ENCODE measurements at places on chromosomes 12 and 14.

GRCh38 chr14:92215579-92215978 is 93.8 kb downstream of the CPSF2 start:
- DNase-seq, result no peak

- DNase-seq, result no peak
Observed at GRCh38 chr14:88048351-88048750, 43.4 kb downstream of the GPR65 start.

DNA sequence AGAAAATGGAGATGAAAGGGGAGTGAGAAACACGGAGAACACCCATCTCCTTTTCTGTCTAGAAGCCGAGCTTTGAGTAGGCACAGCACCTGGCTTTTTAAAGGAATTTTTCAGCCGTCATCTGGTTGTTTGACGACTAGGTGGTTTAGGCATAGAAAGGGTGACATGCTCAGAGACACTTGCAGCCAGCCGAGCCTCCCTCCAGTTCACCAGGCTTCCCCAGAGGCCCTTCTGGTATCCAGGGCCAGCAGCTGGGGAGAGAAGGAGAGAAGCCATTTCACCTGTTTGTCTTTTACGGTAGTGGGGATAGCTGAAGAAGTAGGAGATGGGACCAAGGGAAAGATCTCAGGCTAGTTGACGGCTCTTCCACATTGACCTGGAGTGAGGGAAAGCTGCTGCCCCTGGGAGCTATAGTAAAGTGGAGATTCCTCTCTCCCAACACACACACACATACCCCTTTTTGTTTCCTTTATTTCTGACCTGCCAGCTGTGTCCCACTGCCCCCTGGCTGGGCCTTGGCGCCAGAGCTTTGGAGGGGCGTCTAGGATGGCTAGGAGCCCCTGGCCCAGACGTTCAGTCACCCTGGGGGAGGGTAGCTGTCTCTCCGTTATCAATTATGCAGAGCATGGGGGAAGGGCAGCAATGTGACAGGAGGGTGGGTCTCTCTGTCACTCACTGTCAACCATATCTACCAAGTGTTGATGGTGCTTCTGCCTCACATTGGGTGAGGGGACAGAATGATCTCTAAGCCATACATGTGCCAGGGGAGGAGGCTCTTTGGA is 5.5 kb downstream of the MAP3K12 start:
- DNase-seq, result no peak

GRCh38 chr12:100061814-100062213 is 77.1 kb upstream of the ANKS1B start:
- DNase-seq, result no peak

- no peak for DNase-seq
Observed at GRCh38 chr12:81296556-81297305, 218.9 kb downstream of the ACSS3 start.

DNA sequence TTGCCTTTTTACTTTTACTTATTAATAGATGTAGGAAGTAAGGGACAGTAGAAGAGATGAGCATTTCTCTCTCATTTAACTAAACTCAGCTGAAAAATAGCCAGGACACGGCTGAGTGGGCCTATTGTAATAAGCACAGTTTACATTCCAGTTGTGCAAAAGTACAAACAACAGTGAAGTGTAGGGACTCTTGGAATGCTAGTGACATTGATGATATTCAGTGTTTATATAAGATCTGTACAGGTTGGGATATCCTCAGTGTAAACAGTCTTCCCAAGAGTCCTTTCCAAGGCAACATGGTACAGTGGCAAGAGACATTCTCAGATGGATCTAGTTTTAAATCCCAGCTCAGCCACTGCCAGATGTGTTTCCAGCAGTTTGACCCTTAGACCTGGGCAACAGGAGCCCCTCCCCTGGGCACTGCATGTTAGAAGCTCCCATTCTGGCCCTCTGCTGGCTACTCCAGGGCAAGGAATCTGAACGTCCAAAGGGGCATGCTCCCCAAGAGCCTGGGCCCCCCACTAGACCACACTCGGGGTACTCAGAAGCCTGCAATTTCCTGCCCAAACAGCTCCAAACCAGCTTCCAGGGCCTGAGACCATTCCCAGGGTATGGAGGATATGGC is 55.3 kb downstream of the STAB2 start:
- DNase-seq, result no peak

- no peak for DNase-seq
Observed at GRCh38 chr12:113241191-113242025, 20.1 kb downstream of the TPCN1 start.

DNA sequence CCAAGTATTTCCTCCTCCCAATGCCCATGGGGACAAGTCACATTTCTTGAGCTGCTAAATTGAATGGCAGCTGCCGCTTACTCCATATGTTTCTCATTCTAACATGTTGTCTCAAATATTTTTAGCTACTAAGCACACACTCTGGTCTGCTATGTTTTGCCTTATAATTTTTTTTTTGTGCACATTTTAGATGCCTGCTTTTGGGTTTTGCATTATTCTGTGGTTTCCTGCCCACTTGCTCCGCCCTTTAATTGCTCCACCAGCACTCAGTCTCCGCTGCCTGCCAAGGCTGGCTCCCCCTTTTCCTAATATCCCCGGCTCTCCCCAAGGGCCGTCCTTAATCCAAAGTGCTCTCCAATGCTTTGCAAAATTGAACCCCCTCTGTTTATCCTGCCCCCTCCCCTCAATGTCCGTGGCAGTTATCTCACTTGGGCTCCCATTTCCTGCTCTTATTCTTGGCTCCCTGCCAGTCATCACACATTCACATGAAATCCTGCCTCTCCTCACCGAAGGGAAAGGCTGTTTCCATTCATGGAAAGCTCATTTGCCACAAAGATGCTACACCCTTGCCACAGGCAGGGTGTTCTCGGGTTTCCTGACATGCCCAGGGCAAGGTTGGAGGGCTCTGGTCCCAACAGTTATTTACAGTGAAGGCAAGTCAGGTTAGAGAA is 79.4 kb downstream of the C12orf75 start:
- DNase-seq, result peak; percentile 50

- DNase-seq, result no peak
Observed at GRCh38 chr14:73026243-73026844, 562 bp downstream of the ZFYVE1 start.

DNA sequence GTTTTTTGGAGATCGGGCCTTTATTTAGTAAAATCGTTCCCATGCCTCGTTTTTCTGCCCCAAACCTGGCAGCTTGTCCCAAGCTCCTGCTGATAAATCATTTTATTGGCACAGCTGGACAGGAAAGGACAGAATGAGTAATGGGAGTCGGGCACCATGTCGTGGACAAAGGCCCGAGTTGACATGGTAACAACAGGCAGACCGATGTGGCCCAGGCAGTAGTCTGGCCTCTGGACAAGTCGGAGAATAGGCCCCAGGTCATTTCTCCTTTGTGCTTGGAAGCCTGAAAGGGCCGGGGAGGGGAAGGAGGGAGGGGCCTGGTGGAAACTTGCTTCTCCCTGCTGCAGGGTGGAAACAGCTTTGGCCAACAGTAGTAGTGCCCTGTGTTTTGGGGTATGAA is 234.9 kb downstream of the SUDS3 start:
- DNase-seq, result no peak

DNA sequence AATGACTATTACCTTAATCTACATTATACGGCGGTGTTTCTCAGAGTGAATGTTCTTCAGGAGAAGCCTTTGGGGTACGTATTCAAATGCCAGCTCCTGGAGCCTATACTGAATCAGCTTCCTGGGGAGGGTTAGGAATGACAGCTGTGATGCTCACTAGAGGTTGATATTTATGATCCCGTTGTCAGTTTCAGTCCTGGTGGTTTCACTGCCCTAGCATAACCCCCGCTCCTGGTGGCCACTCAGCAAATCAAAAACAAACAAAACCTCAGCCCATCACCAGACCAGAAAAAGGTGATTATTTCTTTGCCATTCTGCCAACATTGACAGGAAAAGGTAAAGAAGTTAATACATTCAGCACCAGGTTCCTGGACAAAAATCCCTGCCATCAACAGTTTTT is 136.5 kb upstream of the CRY1 start:
- no peak for DNase-seq

DNA sequence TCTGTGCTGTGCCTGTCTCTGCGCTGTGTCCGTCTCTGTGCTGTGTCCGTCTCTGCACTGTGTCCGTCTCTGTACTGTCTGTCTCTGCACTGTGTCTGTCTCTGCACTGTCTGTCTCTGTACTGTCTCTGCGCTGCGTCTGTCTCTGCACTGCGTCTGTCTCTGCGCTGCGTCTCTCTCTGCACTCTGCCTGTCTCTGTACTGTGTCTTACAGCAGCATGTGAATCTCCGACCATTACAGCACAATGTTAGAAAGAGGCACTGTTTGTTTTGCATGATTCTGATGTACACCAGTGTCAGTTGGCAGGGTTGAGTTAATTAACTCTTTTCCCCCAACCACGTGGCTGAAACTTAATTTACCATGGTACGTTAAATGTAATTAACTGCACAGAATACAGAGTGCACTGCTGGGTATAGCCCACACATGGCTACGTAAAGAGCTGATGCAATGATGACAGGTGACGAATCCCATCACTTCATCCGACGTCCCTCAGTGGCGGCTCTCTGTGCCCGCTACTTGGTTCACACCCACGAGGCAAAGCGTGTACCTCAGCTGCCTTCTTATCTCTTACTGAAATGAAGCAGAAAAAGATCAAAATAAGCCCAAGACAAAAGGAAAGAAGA is 127.7 kb upstream of the SFSWAP start:
- DNase-seq, result no peak

DNA sequence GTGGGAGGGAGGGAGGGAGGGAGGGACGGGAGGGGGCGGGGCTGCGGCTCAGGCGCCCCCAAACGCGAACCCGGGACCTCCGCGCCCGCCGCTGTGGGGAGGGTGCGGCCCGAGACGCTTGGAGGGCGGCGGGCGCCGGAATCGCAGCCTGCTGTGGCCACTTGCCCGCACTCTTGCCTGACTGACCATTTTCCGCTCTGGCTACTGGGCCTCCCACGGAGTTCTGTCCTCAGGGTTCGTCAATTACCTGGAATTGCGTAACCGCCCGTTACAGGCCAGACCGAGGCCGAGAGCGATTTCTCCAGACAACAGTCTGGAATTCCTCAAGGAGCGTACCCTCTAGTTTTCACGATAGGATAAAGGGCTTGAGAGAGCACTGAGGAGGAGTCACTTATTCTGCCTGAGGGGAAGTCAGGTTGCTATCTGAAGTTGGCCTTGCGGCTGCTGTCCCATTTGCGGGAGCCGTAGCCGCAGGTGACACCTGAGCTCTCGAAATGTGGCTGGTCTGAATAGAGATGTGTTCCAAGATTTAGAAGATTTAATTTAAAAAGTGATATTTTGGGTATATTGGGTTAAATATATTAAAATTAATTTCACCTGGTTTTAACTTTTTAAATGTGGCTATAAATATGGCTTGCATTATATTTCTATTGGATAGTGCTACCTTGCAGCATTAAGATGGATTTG is 446 bp upstream of the ZNF641 start:
- no peak for DNase-seq

DNA sequence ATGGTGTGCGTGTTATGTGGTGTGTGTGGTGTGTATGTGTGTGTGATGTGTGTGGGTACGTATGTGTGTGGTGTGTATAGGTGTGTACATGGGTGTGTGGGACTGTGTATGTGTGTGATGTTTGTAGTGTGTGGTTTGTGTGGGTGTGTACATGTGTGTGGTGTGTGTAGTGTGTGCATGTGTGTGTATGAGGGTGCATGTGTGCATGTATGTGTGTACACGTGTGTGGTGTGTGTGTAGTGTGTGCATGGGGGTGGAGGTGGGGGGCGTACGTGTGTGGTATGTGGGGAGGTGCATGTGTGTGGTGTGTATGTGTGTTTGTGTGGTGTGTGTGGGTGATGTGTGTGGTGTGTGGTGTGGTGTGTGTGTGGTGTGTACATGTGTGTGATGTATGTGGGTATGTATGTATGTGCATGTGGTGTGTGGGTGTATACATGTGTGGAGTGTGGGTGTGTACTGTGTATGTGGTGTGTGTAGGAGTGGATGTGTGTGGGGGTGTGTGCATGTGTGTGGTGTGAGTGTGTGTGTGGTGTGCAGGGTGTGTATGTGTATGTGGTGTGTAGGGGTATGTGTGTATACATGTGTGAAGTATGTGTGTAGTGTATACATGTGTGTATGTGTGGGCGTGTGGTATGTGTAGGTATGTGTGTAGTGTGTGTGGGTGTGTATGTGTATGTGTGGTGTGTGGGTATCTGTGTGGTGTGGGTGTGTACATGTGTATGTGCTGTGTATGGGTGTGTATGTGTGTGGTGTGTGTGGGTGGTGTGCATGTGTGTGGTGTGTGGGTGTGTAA is 119.8 kb upstream of the GSC start:
- no peak for DNase-seq

- no peak for DNase-seq
Observed at GRCh38 chr14:43898687-43899086, 608.4 kb downstream of the FSCB start.

DNA sequence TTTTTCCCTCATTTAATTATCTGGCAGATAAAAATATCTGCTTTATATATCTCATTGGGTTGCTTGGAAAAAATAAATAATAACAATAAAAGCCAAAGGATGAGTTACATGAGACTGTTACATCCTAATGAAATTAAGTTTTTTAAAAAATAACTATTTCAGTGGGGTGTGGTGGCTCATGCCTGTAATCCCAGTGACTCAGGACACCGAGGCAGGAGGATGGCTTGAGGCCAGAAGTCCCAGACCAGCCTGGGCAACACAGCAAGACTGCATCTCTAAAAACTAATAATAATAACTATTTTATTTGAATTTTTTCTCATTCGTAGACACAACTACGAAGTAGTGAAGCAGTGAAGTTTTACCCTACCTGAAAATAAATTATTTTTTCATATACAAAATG is 103.3 kb downstream of the BCAT1 start:
- DNase-seq, result no peak

GRCh38 chr12:101648195-101648594 is 49.2 kb upstream of the CHPT1 start:
- no peak for DNase-seq

GRCh38 chr14:100116134-100116533 is 43.3 kb downstream of the DEGS2 start:
- DNase-seq, result no peak

- DNase-seq, result no peak
Observed at GRCh38 chr12:45354399-45354798, 138.5 kb downstream of the ANO6 start.

DNA sequence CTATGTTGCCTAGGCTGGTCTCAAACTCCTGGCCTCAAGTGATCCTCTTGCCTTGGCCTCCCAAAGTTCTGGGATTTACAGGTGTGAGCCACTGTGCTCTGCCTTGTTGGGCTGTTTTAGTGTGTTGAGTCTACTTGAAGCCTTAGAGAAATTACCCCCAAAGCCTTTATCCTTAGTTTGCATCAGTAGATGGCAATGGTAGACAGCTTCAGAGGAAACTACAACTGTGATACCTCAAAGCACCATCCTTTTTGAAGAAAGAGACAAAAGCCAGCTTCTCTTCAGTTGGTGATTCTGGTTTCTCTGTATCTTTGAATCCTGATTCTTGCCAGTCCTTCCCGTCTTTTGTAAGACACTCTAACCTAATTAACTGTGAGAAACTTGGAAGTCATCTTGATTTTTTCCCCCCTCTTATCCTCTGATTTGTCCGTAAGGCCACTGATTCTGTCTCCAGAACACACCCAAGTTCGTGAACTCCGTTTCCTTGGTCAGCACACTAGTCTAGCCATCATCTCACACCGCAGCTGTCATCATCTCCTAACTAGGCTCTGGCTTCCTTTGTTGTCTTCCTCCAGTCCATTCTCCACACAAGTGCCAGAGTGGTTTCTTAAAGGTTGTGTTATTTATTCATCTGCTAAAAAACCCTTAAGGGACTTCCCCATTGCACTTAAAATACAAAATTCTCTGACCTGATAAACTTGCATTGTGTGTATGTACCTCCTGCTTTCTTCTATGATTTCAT is 20.2 kb downstream of the ATP2A2 start:
- no peak for DNase-seq

- DNase-seq, result no peak
Observed at GRCh38 chr12:3473171-3473570, 17.8 kb upstream of the PRMT8 start.

GRCh38 chr14:38873941-38874612 is 229.0 kb downstream of the SEC23A start:
- no peak for DNase-seq

Measured in NCI-H1930 (cell line).